ENCODE measurements at places on chromosomes 12 and 14.

DNA sequence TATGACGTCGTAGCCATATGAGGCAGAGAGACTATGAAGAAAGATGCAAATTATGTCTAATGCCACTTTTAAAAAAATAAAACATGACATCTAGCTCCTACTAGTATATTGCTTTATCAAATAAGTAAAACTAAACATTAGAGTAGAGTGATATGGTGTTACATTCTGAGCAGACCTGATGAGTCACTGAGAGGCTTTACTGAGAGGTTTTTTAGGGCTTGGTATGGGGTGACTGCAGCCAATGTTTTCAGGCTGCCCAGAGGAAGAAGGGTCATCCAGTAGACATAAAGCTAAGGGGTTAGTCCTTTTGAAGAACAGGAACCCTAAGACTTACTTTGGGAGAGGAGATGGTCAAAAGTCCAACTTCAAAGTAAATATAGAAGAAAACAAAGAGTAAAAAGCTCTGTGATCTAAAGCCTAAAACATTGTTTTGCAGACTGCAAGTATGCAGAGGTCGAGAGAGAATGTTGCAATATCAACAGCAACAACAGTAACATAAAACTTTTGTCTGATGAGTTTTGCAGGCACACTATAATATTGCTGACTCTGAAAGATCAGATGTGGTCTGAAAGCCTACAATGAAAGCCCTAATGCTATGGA lies 774.7 kb downstream of the TMTC2 start:
- no peak for DNase-seq

- no peak for DNase-seq
Measured at GRCh38 chr14:86613126-86613525, 1083.2 kb downstream of the FLRT2 start.

DNA sequence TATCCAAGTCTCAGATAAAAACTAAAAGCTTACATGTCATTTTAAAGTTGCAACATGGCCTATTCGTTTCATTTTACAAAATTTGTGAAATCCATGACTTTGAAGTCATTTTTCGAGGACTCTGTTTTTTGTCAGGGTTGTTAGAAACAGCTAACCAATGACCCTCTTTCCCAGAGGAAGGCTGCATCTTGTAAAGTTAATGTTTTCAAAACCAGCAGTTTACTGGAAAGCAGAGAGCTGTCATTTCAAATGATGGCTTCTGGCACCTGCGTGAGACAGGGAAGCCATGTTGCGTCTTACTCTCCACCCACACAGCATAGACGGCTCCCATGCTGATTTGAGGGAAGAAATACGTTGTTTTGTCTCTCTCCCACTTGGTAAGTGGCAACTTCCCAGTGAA lies 50.1 kb upstream of the RTRAF start:
- DNase-seq: no peak

- DNase-seq: no peak
Measured at GRCh38 chr12:59131462-59131861, 211.2 kb upstream of the LRIG3 start.

DNA sequence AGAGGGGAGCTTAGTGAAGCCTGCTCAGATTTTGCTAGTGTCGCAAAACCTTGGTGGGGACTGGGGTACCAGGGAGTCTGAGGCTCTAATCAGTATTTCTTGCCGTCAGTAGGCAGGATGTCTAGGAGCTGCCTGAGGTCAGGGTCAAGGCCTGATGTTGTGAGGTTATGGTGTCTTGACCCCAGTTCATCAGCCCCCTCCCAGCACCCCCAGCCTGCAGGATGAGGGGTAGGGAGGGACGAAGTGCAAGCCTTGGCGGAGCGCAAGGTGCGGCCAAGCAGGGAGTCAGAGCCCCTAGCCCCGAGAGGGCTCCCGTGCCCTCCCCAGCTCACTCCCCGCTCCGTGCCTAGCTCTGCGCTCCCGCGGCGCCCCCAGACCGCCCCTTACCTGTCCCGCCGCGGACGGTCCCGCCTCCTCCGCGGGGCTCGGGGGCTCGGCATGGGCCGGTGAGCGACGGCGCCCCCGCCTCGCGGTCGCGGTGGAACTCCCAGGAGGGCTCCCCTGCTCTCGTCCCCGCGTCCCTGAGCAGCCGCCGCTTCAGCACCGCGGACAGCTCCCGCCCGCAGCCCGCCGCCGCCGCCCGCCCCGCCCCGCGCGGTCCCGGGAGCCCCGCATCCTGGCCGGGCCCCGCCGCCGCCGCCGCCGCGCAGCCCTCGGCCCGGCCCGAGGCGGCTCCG lies 347 bp downstream of the SYNDIG1L start:
- no peak for DNase-seq

- peak; percentile 38 for DNase-seq
Measured at GRCh38 chr12:1047898-1048660, 57.1 kb downstream of the ERC1 start.

DNA sequence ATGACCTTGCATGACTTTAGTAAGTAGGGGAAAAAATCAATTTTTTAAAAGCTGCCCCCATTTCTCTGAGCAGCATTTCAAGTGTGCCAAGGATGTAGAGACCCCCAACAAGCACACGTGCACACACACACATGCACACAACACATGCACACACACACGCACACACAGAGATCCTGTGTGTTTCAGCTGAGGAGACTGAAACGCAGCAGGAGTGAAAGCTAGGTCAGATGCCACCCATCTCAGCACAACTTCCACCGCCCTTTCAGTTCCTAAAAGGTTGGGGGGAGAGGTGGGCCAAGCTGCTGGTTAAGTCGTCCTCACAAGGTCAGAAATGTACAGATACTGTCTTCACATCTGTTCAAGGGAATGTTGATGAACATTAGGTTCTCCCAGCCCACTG lies 13.9 kb downstream of the MYL2 start:
- no peak for DNase-seq

DNA sequence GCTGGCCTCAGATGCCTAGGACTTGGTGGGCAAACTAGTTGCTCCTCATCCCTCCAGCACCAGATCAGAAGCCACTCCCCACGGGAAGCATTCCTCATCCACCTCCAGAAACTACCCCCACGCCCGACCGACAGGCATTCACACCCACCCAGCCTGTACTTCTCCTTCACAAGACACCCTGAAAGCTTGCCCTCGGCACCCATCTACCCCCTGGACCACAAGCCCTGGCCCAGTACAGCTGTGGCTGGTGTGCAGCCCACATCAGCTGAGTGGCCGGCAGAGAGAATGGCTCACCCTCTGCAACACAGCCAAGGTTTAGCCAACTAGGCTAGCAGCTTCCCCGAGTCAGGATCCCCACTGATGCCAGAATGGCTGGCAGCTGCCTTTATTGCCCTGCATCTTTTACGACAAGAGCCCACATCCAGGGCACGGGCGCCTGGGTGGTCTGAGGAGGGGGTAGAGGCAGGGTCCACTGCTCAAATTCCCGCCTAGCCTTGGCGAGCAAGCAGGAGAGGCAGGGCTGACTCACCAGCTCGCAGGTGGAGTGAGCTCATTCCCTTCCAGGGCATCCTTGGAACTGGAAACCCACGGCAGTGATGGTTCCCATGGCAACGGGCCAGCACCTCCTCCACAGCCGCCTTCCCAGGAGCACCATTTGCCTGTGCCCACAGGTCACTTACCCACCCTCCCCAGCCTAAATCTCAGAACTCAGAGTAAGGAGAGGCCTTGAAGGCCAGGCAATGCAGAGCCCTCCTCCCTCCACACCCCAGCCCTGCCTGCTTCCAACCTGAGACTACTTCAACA lies 17.1 kb downstream of the ACTN1 start:
- no peak for DNase-seq

DNA sequence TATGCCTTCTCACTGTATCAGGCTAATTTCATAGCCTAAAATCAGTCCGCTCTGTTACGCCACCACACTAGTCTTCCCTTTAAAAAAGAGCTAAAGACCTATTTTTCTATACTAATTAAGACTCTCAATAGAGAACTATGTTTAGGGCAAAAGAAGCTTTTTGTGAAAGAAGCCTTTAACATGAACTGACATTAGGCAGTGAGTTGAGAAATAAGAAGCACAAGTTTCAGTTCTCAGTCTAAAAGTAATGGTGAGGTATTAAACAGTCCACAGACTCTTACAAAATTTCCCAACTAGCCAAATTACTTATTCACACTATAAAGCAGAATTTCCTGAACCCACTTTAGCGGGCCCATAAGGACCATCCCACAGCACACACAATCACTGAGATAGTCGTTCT lies 93.7 kb downstream of the SOX5 start:
- no peak for DNase-seq

GRCh38 chr12:120439646-120440247 lies 1.8 kb downstream of the COX6A1 start:
- DNase-seq: peak; percentile 40

DNA sequence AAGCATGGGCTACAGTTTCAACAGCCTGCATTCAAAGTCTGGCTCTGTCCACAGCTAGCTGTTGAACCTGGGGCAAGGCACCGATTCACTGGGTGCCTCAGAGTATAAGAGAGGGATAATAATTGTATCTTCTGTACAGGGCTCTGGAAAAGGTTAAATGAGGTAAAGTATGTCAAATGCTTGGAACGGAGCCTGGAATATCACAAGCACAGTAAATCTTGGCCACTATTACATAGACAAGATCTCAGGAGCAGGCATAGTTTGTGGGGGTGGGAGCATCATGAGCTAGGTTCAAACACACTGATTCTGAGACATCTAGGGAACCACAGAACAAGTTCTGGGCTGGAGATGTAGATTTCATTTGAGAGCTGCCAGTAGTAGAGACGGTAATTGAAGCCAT lies 203.7 kb upstream of the NUDT4 start:
- peak; percentile 85 for DNase-seq

GRCh38 chr12:118061873-118062843 lies 1.2 kb upstream of the WSB2 start:
- DNase-seq: peak; percentile 67

GRCh38 chr12:80040075-80040738 lies 59.1 kb upstream of the OTOGL start:
- peak; percentile 50 for DNase-seq

- no peak for DNase-seq
Measured at GRCh38 chr12:48145981-48146380, 11.3 kb downstream of the ASB8 start.

- DNase-seq: no peak
Measured at GRCh38 chr12:81896771-81897170, 137.6 kb upstream of the PPFIA2 start.
